ENCODE measurements at places on chromosomes 1 and 21. TPM values are rescaled to one million over a fixed set of nuclear protein-coding genes. Genes with fewer than 3 reads are reported as not detected.

CLCA1 gene
- not detected for polyA plus RNA-seq

ZSWIM5 gene
- 6.8 TPM for polyA plus RNA-seq

PCP4 gene
- 14.8 TPM for polyA plus RNA-seq

ANGPTL1 gene
- polyA plus RNA-seq, result 2.7 TPM

UQCRHL gene
- 2.5 TPM for polyA plus RNA-seq

GPX7 gene
- 86.1 TPM for polyA plus RNA-seq

RIPK4 gene
- 25.3 TPM for polyA plus RNA-seq

EPHA10 gene
- 0.24 TPM for polyA plus RNA-seq

TYW3 gene
- polyA plus RNA-seq, result 34.9 TPM

SPATA1 gene
- 4.0 TPM for polyA plus RNA-seq

TCP10L gene
- polyA plus RNA-seq, result 1.8 TPM

KRTAP8-1 gene
- polyA plus RNA-seq, result not detected

KCNA3 gene
- 0.22 TPM for polyA plus RNA-seq

ARV1 gene
- polyA plus RNA-seq, result 24.6 TPM

PRDM16 gene
- polyA plus RNA-seq, result 9.6 TPM

ANKRD45 gene
- polyA plus RNA-seq, result 4.4 TPM

MYBPH gene
- polyA plus RNA-seq, result 0.40 TPM

ACTN2 gene
- 2.2 TPM for polyA plus RNA-seq
